ENCODE measurements at places on chromosomes 11 and 22.
A peak's percentile ranks its signal among the peaks of the same experiment; 100 is the strongest.

DNA sequence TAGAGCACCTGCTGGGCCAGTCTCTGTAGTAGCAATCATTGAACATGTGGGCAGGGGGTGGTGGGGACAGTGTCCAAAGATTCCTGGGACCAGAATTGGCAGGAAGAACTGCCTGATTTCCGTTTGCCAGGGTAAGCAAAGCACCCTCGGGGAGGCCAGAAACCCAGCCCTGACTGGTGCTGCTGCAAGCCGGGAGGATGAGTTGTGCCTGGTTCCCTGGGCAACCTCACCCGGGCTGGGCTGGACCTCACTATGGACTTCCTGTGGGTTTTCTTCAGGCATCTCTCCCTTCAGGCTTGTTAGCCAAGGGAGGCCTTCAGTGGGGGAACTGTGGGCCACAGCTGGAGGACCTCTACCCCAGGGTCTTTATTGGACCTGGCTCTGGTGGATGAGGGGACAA lies 8.0 kb upstream of the POU2F3 start:
- no peak for DNase-seq

GRCh38 chr11:70503468-70504221 lies 105.3 kb downstream of the CTTN start:
- DNase-seq, result no peak

GRCh38 chr11:106939157-106939556 lies 79.1 kb downstream of the GUCY1A2 start:
- DNase-seq, result no peak

- DNase-seq, result no peak
Observed at GRCh38 chr11:31442086-31442485, 67.3 kb downstream of the IMMP1L start.

DNA sequence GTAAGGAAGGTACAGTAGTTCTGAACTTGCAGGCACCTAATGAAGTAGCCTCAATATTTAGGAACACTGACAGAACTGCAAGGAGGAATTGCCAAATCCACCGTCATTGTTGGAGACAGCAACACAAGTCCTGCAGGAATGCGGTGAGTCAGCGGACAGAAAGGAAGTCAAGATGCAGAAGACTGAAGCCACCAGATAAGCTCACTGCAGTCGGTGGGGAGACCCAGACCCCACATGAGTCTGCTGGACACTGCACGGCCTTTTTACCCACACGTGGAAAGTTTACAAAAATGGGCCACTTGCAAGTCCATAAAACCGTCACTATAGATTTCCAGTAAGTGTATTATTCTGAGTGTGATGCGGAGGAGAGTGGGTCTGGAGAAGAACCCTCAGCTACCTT lies 1471.6 kb downstream of the TBC1D22A start:
- DNase-seq, result no peak

DNA sequence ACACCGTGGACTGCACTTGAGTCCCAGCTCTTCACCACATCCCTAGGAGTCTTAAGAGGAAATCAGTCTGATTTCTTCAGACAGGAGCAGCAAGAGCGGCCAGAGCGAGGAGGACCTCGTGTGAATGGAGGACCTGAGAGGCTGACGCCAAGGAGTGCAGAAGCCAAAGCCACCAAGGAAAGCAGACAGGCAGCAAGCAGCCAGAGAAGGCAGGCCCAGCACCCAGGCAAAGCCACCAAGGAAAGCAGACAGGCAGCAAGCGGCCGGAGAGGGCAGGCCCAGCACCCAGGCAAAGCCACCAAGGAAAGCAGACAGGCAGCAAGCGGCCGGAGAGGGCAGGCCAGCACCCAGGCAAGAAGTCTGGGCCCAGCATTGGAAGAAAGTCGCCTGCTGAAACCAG lies 11.8 kb downstream of the CYB561A3 start:
- DNase-seq, result no peak

DNA sequence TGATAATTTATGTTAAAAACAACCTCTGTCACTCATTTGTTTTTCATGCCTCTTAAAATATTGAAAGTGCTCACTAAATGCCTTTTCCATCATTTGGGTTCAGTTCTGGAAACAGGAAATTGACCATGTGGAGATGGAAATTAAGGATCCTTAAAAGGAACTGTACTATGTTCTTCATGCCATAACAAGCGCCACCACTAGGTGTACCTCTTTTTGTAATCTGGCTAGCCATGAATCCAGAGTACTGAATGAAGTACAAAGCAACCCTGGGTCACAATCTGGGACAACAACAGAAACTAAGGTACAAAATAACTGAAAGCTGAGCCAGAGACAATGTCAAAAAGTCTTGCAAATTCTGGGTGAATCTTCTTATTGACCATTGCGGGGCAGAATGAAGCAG lies 559.1 kb downstream of the FAM181B start:
- no peak for DNase-seq

DNA sequence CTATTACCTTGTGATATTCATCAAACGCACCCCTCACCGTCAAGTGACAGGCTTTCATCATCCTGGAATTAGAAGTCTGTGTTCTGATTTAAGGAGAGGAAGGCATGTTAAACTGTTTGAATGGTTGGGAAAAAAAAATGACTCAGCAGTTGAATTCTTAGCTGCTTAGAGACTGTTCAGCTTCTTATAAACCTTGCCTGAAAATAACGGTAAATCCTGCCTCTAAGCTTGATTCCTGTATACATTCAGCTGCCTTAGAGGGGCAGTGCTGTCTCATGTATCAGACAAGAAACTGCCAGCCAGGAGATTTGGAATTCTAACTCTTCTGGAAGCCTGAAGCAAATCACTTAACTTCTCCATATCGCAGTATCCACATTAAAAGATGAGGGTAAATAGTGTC lies 437.4 kb downstream of the JRKL start:
- no peak for DNase-seq

- DNase-seq, result no peak
Observed at GRCh38 chr11:103529181-103529684, 420.0 kb downstream of the DYNC2H1 start.

GRCh38 chr22:27195094-27195493 lies 537.7 kb downstream of the MIAT start:
- DNase-seq, result no peak

DNA sequence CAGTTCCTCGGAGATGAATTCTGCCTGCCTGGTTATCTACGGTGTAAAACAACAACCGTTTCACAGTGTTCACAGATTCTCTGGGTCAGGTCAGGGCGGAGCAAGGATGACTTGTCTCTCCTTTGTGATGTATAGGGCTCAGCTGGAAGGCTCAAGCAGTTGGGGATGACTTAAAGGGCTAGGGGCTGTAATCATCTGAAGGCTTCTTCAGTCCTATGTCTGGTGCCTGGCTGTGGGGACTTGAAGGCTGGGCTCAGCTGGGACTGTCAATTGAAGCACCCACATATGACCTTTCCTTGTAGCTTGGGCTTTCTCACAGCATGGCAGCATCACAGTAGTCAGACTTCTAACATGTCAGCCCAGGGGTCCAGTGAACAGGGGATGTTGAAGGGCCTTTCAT lies 29.3 kb downstream of the EIF3F start:
- DNase-seq, result no peak

GRCh38 chr11:119876841-119877240 lies 147.8 kb upstream of the NECTIN1 start:
- no peak for DNase-seq

- DNase-seq, result no peak
Observed at GRCh38 chr22:34798605-34799004, 267.4 kb upstream of the ISX start.

- DNase-seq, result peak; percentile 61
Observed at GRCh38 chr11:32894149-32894827, 1.7 kb downstream of the QSER1 start.

GRCh38 chr22:50473088-50473487 lies 1.7 kb downstream of the SBF1 start:
- peak; percentile 74 for DNase-seq

GRCh38 chr11:88709567-88709966 lies 356.2 kb downstream of the GRM5 start:
- no peak for DNase-seq

- peak; percentile 84 for DNase-seq
Observed at GRCh38 chr11:96338910-96339705, 3.9 kb downstream of the MAML2 start.

DNA sequence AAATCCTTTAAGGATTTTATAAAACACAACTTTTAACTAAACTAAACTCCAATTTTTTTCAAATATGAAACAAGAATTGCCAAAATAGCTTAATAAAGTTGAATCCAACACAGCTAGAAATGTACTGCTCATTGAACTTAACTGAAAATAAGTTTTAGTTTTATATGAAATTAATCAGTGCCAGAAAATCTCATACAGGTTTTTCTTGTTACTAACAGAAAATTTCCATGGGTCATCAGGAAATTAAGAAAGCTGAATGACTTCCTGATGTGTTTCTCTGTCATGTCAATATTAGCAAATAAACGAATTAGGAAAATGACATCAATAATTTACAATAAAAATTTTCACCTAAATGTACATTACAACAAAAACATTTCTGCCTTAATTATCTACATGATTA lies 3.5 kb downstream of the CCDC73 start:
- DNase-seq, result no peak

- DNase-seq, result no peak
Observed at GRCh38 chr11:120180551-120181232, 30.1 kb upstream of the OAF start.

GRCh38 chr11:3942956-3943497 lies 87.6 kb downstream of the STIM1 start:
- no peak for DNase-seq

Measured in activated CD4-positive, alpha-beta T cell treated with anti-CD3 and anti-CD28 coated beads, Interleukin-2, Interleukin-6, amounts not matched to agents 100 ng/mL and 50 ng/mL, durations not matched to agents 16 hours and 8 hours (primary cell).